ENCODE measurements at places on chromosomes 2 and 18.

GRCh38 chr2:12988279-12988678 lies 271.5 kb downstream of the TRIB2 start:
- DNase-seq = no peak

DNA sequence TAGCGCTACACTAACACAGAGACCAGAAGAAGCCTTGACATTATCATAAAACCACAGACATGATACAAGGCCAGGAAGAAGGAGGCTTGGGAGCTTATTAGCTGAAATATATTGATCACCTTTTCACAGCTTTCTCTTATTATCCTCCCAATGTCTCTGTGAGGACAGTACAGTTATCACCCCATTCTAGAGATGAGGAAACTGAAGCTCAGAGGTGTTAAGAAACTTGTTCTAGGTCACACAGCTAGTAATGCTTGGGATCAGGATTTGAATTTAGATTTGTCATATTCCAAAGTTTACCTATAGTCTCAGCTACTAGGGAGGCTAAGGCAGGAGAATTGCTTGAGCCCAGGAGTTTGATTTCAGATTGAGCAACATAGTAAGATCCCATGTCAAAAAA lies 44.6 kb upstream of the LTBP1 start:
- no peak for DNase-seq

- no peak for DNase-seq
These were observed 221.0 kb downstream of the ZNF407 start for GRCh38 chr18:74818516-74819175.

GRCh38 chr2:158688721-158689120 lies 106.4 kb upstream of the DAPL1 start:
- DNase-seq = no peak

DNA sequence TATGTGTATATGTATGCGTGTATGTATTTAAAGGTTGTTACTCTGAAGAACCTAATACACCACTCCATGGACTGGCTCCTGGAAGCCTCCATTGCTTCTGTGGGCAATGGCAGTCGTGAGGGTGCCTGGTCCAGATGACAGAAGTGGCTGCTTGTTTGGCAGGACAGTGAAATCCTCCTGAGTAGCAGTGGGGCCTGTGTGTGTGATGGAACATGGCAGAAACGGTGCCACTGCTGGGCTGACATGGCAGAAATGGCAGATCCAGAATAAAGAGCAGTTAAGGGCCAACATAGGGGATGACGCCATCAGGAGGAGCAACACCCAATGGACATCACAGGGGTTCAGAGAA lies 6.1 kb upstream of the CPLX4 start:
- DNase-seq = no peak

DNA sequence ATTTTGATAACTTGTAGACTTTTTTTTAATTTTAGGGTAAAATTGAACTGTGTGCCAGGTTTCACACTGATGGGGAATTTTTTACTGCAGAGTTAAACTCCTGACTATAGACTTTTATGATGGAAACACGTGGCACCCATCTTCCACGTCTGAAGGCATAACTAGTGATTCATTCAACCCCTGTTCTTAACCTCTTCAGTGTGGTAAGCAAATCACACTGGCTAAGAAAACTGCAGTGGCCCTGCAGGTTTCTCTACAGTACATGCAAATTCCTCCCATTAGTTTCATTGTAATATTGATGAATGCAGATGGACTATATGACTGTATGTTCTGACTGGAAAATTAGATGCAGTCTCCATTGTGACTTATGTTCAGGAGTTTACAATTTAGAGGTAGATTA lies 47.2 kb downstream of the SMAD4 start:
- DNase-seq = no peak

- DNase-seq = no peak
These were observed 46.7 kb upstream of the ACVR1 start for GRCh38 chr2:157922815-157923214.

DNA sequence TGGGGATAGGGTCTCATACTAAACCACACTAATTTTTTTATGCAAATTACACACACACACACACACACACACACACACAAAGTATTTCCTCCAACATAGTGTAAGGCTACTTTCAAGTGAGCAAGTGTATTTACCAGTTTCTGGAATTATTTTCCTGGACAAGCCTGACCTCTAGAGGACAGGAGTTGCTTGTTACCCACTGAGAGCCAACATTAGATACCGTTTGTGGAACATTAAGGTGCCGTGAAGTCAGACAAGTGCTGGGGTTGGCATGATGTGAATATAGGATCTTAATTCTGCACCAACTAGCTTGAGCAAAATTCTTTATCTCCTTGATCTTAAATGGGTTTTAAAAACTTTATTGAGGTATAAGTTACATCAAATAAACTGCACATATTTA lies 39.3 kb upstream of the SERPINB2 start:
- DNase-seq = no peak

GRCh38 chr2:1528273-1529064 lies 115.2 kb downstream of the TPO start:
- DNase-seq = no peak

- DNase-seq = no peak
These were observed 185.0 kb downstream of the BCL11A start for GRCh38 chr2:60368456-60368855.
